Stimulated activated CD4-positive, alpha-beta T cell treated with anti-CD3 and anti-CD28 coated beads, TNF-alpha, amount 100 ng/mL, for 48 hours (primary cell): ENCODE measurements at places on chromosomes 6 and 20.

GRCh38 chr6:21524201-21524600, 69.3 kb upstream of the SOX4 start:
- no peak for DNase-seq

DNA sequence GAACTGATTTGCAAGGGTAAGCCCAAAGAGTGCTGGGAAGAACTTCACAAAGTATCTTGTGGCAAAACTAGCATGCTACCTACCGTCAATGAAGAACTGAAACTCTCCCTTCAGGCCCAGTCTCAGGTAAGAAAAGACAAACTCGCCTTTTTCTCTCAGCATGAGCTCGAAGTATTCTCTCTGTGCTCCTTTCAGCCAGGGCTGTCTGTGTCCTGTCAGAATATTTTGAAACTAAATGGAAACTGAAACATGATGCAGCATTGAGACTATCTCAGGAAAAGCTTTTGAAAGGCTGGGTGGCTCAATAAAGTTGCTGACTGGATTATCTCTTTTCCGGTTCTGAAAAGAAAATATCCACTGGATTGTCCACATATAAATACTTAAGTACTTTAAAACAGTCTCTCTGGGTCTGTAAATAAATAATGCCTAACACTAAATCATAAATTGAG, 696 bp downstream of the CALHM5 start:
- DNase-seq = no peak

DNA sequence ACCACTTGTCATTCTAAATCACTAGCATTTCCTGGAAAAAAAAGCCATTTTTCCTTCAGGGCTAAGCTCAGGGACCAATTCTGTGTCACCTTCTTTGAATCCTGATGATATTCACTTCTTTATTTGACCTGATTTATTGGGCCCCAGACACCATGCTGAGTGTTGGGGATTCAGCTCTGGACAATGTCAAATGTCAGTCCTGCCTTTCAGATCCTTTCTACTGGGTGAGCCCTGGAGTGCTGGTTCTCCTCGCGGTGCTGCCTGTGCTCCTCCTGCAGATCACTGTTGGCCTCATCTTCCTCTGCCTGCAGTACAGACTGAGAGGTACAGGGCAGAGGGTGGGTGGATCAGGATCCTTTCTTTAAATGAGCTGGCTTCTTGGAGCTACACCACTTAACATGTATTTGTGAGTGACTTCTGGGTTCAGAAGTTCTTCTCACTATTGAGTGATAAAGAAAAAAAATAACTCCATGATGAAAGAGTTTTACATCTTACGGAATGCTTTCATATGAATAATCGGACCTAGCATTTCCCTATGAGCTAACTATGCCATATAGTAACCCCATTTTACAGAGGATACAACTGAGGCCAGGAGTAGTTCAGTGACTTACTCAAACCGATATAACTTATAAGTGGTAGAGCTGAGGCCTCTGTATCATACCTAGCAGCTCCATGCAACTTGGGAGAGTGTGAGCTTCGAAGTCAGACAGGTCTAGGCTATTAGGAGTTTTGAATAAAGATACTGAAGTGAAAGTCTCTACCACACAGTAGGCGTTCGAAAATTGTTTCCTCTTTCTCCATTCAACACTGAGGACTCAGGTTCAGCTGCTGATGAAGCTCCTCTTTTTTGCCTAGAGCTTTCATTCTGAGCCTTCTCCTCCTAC, 9.3 kb downstream of the MOG start:
- no peak for DNase-seq

GRCh38 chr20:59289994-59290393, 10.4 kb upstream of the EDN3 start:
- no peak for DNase-seq

DNA sequence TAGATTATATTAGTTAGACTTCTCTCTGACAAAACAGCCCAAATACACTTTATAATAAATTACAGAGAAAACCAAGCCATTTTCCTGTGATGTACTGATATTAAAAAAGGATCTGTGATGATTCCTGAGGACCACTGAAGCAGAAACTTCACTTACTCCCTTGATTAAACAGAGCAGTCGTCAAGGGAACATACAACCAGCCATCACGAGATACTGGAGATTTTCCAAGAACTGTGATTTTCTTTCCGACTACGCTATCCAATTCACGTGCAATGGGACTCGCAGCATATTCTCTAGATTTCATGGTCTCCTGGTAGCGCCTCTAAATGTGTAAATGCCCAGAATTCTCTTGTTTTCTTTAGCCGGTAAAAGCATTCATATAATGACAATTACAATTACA, 377.4 kb downstream of the PHF3 start:
- no peak for DNase-seq

GRCh38 chr20:15827628-15828027, 745.6 kb downstream of the KIF16B start:
- DNase-seq = no peak

GRCh38 chr20:53104884-53105283, 132.7 kb downstream of the TSHZ2 start:
- no peak for DNase-seq

- no peak for DNase-seq
Observed at GRCh38 chr6:125819535-125820326, 29.0 kb downstream of the NCOA7 start.

DNA sequence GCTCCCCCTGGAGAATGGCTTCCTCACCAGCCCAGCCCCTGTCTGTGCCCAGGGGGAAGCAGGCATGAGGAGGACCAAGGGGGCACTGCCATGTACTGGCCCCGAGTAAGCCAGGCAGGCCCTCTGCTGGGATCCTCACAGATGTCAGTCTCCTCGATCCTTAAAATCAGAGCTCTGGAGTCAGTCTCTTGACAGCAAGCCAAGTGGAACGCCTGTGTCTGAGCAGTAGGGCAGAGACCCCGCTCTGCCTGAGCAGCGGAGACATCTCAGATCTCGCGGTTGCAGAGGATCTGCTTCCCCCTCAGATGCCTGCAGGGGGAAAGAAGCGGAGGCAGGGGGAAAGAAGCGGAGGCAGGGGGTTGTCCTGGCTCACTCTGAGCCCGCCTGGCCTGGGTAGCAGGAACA, 92.6 kb downstream of the SNX5 start:
- no peak for DNase-seq

DNA sequence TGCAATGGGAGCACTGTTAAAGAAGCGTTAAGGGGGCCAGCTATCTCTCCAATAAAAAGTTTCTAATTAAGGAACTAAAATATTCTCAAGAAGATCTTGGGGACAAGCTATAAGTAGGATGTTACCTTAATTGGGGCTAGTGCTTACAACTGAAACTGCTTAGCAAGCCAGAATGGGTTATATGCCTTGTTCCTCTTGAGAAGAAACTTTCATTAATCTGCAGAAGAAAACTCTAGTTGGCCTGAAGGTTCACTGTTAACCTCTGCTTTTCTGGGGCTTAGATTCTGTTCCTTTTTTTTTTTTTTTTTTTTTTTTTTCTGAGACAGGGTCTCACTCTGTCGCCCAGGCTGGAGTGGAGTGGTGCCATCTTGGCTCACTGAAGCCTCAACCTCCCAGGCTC, 82.2 kb downstream of the BACH2 start:
- no peak for DNase-seq

- DNase-seq = no peak
Observed at GRCh38 chr6:157323966-157324300, 614 bp upstream of the TMEM242 start.

DNA sequence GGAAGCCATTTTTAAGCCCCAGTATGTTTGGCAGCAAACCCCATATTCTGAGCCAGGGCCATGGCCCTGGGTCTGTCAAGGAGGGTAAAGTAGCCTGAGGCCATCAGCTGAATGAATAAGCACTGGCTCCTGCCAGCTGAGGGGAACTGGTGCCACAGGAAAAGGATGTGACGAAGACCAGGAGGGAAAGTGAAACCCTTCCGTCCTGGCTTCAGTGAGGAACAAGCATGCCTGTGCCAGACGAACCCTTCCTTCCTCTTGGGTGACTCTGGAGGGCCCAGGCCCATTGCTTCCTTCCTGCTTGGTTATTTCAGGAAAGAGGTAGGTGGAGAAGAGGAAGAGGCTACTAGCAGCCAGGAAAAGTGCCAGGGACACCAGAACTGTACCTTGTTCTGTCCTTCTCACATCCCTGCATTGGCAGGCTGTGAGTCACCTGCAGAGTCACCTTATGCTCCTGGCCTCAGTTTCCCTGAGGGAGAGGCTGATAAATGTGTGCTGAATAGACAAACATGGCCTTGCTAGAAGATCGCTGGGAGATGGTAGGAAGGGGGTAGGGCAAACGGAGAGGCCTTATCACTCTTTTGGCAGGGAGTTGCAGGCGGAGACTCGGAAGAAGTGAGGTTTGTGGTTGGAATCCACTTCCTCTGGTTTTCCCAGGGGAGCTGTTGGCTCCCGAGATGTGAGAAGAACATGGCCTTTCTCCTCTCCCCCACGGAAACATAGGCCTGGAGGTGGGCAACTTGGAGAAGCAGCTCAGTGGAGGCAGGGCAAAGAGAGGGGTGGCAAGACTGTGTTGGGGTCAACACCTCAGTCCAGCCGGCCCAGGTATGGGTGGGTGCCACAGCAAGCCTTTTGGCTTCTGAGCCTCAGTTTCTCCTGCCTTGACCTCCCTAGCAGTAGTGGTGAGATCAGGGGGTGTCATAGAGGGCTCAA, 37.4 kb downstream of the COX4I2 start:
- peak; percentile 55 for DNase-seq

DNA sequence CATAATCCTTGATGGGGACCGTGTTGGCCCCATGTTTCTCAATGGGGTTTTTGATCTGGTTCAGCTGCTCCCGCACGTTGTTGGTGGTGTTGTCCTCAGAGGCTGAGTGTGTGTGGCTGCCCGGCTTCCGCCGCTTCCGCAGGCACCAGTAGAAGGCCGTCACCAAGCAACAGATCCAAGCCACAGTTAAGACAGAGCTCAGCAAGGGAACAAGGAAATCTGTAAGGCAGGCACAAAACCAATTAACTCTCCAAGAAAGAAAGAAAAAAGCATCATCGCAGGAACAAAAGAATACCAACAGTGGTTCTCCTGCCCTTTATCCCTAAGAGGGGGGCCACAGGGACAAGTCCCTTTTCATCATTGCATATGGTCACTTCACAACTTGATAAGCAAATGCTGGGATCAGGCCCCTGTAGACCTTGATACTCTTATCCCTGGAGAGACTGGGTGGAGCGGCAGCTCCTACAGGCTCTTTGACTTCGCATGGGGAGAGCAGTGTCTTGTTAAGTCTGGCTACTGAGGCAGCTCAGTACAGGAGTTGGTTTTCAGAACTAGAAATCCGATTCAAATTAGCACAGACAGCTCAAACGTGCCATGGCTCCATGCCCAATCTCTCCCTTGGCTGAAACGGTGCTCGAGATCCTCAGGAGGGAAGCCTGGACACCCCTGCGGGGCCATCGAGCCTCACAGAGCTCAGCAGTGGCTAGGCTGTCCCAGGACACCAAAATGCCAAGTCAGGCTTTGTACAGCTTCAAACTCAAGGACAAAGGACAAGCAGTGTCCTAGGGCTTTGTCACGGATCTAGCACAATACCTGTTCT, 33.9 kb downstream of the JAG1 start:
- no peak for DNase-seq

GRCh38 chr6:41730531-41731436, 4.6 kb downstream of the TFEB start:
- DNase-seq = no peak

DNA sequence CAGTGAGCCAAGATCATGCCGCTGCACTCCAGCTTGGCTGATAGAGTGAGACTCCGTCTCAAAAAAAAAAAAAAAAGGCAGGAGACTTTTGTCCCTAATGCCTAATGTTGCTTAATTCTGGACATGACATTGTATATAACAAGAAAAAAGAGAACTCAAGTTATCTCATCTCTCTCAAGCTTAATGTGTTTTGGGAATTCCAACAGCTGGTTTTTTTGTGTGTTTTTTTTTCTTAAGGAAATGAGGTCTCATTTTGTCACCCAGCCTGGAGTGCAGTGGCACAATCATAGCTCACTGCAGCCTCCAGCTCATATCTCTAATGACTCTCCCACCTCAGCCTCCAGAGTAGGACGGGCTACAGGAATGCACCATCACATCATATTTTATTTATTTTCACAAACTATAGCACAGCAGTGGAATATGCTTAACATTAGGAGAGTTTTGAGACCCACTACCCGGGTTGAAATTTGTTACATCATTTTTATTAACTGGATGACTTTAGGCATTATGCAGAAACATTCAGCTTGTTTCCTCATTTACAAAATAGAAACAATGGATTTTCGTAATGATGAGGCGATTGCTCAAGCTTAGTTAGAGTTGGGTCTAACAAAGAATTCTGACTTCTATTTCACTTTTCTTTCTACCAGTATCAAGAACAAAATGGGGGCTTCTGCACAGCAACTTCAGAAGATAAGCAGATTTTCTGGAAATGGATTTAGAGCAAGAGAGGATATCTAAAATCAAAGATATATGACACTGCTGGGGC, 104.1 kb upstream of the BTN3A2 start:
- DNase-seq = no peak

DNA sequence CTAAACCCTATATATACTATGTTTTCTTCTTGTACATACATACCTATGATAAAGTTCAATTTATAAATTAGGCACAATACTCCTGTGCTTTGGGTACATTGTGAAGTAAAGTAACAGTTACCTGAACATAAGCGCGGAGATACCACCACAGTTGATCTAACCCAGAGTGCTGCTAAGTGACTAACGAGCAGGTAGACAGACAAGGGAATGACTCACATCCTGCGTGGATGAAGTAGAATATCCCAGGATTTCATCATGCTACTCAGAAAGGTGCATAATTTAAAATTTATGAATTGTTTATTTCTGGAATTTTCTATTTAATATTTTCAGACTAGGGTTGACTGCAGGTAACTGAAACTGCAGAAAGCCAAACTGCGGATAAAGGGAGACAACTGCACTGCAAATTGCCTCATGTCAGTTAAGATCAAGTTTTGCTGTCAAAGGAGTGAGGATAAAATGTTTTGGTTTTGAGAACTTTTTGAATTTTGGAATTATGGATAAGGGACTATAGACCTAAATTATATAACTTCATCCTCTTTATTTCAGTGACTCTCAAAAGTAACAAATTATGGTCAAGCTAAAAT, 14.4 kb downstream of the MKKS start:
- no peak for DNase-seq

DNA sequence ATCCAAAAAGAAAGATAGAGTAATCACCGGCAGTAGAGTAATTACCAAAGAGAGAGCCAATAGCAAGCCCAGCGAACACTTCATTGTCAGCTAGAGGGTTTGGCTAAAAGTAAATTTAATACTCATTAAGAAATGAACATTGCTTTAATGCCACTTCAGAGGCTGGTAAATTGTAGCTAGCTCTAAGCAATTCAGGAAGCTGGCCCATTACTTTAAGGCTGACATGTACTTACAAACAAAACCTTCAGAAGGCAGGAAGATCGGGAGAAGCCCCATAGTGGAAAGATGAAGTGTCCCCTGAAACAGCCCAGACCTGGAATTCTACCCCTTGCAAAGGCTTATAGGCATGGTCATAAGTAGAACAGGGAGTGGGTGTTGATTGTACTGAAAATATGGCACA, 396.6 kb upstream of the ID4 start:
- DNase-seq = no peak

DNA sequence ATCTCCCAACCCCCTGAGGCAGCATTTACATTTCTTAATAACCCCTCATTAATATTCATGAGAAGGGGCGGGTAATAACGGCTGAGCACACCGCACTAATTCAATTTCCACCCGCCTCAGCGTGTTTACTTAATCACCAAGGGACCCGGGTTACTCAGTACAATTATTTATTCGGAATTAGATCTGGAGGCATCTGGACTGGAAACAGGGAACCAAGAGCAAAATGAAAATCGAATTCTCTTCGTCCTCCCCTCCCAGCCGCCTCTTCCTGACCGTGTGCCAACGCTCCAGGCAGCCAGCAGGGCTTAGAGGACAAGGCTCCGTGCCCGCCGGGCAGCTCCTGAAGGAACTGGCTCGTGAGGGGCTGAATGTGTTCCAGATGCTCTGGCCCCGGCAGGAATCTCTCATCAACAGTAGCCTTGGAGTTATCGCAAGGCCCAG, 23.5 kb upstream of the CTNNBL1 start:
- no peak for DNase-seq
